ENCODE measurements at places on chromosomes 16 and 17.

- DNase-seq: no peak
Observed at GRCh38 chr16:48596326-48596725, 13.7 kb downstream of the N4BP1 start.

GRCh38 chr16:14329727-14330350, 258.7 kb downstream of the MRTFB start:
- no peak for DNase-seq

GRCh38 chr16:69535123-69536050, 30.4 kb upstream of the NFAT5 start:
- DNase-seq: no peak

- DNase-seq: no peak
Observed at GRCh38 chr17:51653878-51654277, 393.5 kb downstream of the UTP18 start.

DNA sequence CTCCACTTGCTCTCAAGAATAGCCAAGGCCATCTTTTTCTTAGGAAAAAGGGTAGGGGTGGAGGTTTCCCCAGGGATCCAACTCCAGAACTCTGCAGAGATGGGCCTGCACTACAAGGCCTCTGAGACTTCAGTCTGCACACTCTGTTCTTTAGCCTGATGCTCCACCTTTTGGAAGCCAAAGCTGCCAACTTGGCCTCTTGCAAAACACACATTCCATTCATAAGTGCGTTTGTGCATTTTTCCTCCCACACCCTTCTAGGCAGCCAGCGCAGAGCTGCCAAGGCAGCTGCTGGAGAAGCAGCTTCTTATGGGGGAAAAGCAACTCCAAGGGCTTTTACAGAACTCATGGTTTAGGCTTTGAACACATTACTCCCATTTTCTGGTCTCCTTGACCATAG, 45.3 kb downstream of the REXO5 start:
- no peak for DNase-seq

GRCh38 chr16:17555176-17555575, 84.4 kb upstream of the XYLT1 start:
- DNase-seq: no peak

DNA sequence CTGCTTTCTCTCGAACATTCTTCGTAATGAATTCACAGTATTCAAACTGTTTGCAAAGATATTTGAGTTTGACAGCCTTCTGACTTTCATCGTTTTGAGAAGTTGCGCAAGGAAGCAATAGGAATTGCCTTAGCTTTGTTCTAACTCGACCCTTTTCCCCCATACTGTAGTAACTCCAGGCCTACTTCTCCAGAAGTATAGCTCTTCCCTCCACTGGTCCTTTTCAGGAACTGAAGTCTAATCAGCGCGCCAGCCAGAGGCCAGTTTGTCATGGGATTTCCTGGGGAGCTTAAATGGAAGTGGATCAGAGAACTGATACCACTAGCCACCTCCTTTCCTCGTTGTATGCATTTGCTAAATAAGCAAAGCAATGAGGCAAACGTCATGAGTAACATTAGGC, 27.9 kb downstream of the CDR2 start:
- no peak for DNase-seq

DNA sequence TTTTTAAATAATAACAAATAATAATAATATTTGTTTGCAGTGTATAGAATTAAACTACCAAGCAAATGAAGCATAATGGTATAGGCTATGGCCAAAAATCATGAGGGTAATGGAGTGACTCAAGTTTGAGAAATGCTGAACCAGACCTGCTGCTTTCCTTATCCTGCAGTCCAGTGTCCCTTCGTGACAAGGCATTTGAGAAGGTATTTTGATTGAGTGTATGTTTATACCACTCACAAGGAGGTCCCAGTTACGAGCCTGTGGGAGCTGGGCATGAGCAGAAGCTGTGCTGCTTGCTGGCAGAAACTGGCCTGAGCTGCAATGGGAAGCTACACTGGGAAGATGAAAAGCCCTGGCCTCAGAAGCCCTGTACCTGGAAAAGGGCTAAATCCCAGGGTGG, 50.3 kb downstream of the GNAO1 start:
- no peak for DNase-seq

DNA sequence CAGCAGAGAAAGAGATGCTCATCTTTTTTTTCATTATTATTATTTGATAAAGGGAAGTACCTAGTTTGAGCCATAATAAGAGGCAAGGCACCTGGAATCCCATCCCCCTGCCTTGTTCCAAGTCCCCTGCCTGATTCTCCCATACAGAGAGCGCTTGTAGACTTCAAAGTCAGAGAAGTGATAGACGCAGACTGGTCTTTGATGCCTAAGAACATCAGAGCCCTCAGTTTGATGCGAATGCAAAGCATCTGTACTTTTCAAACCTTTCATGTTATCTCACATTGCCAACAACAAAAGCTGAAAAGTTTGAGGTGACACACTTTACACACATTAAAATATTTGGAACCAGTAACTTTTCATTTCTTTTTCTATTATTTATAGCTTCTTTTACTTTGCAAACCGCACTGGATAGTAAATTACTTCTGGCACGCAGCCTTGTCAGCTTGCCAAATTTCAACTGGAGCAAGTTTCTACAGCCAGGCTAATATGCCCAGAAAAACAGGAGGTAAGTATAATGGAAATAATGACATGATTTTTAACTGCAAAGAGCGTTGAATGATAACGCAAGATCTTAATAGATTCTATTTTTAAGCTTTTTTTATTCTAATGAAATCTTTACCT, 5.9 kb upstream of the UTP6 start:
- peak; percentile 18 for DNase-seq

- no peak for DNase-seq
Observed at GRCh38 chr17:75365009-75365930, 40.2 kb downstream of the GRB2 start.

- no peak for DNase-seq
Observed at GRCh38 chr17:77619326-77619725, 339.2 kb upstream of the TNRC6C start.

DNA sequence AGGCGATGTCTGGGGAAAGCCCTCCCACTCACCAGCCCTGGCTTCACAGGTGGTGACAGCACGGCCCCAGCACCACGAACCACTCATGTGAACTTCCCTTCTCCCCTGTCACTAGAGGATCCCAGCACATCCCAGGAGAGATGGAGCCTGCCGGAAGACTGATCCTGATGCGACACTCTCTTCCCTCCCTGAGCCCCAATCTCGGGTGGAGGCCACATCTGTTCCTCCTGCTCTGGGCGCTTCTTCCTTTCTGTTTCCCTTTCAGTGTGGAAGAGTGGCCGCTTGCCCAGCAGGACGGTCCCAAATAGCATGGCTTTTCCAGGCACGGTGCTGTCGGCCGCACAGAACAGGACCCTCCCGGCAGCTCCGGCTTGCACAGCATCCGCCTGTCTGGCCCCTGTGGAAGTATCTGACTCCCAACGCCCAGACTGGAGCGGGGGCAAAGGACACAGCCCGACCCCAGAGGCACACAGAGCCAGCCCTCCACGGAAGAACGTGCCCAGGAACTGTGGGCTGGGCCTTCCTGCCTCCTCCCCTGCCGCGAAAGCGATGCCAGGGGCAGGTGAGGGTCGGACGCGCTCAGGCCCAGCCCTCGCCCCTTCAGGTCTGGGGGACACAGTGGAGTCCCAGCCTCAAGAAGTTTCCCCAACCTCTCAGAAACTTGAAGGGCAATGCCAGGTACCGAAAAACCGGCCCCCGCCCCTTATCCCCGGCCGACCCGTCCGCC, 37.6 kb downstream of the CBFA2T3 start:
- DNase-seq: no peak

DNA sequence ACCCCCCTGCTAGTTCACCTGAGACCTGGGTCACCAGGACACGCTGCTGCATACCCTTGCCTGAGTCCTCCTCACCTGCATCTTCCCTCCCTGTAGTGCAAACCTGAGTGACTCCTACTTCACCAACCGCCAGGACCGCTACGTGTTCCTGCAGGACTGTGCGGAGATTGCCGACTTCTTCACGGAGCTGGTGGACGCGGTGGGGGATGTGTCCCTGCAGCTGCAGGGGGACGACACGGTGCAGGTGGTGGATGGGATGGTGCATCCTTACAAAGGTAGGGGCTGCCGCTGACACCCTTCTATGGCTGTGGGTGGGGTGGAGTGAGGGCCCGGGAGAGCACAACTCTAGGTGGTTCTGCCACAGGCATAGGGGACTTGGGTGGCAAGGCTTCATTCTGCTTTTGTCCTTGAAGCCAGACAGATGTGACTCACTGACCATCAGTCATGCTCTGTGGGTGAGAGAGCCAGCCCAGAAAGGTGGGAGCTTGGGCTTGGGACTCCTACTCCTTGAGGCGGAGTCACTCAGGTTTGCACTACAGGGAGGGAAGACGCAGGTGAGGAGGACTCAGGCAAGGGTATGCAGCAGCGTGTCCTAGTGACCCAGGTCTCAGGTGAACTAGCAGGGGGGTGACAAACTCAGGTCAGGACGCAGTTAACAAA, 22.3 kb downstream of the PGS1 start:
- DNase-seq: no peak

GRCh38 chr17:27218041-27218440, 75.9 kb upstream of the WSB1 start:
- no peak for DNase-seq

DNA sequence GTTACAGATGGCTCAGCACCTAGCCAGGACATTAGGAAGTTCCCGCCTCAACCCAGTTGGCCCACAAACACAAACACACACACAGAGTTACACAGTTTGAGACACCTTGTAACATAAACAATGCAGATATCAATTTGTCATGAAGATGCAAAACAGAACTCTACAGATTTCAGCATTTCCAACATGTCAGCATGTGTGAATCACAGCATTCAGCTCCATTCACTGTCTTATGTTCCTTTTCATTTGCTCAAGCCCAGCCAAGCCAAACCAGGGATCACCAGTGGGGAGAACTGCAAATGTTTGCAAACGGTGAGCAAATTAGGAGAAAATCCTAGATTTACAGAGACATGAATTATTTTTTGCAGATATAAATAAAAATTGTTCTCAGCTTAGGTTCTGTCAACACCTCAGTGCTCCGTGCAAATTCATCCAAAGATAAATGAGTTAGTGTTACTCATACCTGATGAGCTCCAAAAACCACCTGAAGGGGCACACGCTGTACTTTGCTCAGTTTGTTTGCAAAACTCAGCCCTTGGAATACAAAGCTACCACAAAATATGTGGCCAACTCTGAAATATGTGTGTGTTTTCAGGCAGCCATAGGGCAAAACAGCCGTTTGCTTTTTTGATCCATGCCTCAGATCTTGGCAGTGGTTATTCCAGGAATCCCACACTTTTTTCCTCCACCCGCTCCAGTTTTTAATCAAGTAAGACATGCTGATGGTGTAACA, 16.3 kb upstream of the COX10 start:
- no peak for DNase-seq

GRCh38 chr17:75181110-75181509, 1.6 kb downstream of the SUMO2 start:
- peak; percentile 26 for DNase-seq

GRCh38 chr17:50807675-50808074, 27.7 kb upstream of the WFIKKN2 start:
- DNase-seq: no peak

- DNase-seq: no peak
Observed at GRCh38 chr16:54418903-54419302, 132.3 kb upstream of the IRX3 start.

GRCh38 chr16:79074541-79074940, 526.0 kb downstream of the MAF start:
- no peak for DNase-seq

DNA sequence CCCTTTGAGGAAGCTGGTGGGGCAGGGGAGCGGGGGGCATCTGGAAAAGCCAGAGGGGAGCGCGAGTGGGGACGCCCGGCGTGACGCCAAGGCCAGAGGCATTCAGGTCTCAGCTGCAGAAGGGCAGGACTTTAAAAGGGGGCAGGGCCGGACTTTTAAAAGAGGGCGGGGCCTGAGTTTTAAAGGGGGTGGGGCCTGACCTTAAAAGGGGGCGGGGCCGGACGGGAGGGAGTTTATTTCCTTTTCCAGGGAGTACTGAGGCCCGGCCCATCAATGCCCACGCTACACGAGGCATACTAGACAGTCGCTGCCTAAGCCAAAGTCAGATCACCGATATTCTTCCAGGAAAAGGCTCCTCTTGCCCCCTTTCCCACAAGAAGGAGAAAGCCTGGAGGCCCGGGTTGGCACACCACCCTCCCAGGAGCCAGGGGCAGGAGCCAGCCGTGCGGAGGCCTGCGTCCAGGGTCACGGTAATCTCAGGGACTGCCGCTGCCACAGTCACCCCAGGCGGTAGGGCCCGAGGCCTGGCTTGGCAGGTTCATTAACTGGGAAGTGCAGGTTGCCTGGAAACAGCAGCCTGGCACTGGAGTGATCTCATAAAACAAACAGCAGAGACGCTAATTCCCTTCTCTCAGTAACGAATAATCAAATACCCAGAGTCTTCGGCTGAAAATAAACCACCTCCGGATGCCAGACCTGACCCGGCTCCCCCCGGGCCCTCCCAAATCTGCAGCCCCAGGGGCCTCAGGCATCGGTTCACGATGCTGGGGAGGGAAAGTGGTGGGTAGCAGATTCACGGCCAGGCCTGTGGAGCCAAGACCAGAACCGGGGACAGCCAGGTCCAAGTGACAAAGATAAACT, 90.7 kb downstream of the TIMM22 start:
- DNase-seq: peak; percentile 10

DNA sequence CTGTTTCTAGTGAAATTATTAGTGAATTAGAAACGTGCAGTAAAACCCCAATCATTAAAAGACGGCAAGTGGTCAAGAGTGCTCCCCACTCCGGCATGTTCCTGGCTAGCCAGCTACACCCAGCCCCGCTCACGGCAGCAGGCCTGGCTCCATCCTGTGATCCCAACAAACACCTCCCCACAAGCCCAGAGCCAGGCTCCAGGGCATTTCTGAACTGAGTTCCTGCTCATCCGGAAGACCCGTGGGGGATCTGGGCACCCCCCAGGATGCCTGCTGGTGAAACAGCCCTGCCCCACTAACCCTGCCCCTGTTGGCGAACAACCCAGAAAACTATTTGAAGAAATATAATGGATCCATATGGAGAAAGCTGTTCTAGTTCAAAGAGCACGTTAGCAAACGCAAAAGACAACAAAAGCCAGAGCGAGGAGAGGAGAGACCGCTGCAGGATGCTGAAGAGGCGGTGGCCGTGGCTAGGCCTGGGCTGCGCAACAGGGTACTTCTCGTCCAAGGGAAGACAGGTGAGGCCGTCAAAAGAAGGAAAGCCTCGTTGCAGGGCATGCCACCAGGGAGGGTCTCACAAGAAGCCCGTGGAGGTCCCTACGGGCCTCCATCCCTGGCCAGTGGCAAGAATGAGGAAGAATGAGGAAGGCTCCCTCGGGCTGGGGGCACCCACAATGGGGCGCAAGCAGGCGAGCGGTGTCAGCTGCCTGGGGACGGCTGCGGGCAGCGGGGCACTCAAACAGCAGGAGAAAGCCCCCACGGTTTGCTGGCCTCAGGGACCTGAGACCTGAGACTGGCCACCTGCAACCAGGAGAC, 19.2 kb downstream of the SLC16A3 start:
- DNase-seq: no peak

GRCh38 chr17:2207815-2208515, 95.6 kb downstream of the SMG6 start:
- DNase-seq: no peak

- no peak for DNase-seq
Observed at GRCh38 chr16:4968879-4969483, 10.9 kb downstream of the SEC14L5 start.

Data from hematopoietic multipotent progenitor cell treated with erythropoietin and hydrocortisone succinate and interleukin-3 and kit ligand, for 15 days (in vitro differentiated cells).